ENCODE measurements at places on chromosomes 11 and 22. TPM values are rescaled to one million over a fixed set of nuclear protein-coding genes. Genes with fewer than 3 reads are reported as not detected.

DNA sequence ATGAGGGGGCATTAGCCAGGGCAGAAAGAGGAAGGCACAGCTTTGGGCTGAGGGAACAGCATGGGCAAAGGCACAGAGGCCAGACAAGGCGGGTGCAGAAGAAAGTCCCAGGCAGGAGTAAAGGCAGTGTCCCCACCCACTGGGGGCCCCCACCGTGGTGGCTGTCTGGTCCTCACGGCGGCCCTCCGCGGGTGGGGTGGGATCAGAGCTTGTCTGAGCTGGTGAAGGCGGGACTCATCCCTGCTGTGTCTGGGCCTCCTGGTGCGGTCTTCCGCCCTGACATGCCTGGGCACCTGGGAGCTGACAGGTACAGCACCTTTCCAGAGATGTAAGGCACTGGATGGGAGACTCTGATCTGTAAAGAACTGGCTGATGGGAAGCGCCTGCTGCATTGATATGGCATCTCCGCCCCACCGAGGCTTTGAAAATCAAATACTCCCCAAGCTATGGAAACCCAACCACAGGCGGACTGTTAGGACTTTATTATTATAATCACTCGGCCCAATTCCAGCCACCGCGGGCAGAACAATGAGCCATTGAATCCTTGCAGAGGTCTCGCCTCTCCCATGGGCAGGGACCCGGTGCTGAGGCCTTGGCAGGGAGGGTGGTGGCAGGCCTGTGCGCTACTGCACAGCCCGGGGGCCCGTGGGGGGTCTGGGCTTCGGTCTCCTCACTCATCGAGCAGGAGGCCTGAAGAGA lies 14.2 kb upstream of the GNB1L start:
- DNase-seq, result no peak

GRCh38 chr11:37343290-37343689 lies 745.3 kb upstream of the RAG2 start:
- no peak for DNase-seq

DNA sequence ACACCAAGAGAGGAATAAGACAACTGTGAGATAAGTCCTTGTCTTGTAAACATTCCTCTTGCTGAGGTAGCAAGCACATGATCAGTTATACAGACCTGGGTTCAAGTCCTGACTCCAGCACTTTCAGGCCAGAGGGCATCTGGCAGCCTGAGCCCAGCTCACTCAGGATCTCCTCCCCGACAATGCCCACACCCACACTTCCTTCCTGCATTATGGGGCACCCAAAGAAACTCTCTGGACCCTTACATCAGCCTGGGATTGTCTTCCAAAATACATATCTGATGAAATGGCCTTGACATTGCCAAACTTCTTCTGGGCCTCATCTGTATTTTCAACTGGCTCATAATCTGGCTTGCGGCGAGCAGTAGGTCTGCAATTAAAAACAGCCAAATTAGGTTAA lies 48.6 kb downstream of the ARFGAP3 start:
- no peak for DNase-seq

- no peak for DNase-seq
Observed at GRCh38 chr11:117823294-117823945, 1.1 kb downstream of the FXYD2 start.

DNA sequence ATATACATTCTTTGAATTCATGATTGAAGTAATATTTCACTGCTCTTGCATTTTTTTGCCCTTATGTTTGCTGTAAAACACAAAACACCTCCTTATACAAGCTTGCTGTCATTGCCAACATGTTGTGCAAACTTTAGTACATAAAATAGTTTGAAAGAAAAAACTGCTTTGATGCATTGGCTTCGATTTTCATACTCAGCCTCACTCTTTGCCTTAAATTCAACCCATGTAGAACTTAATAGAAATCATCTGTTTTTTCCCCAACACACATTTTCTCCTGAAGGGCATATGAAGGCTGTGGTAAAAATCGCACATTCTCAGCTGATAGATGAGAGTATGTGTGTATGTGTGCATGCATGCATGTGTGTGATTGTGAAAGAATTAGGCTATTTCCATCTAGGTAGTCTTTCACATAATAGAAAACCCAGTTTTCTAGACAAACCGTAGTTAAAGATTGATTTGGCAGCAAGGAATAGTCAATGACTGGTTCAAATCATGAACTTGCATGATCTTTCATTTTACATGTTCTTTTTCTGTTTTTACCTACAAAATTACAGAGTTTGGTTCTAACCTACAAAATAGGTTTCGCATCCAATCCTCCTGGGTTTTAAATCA lies 72.8 kb upstream of the MTMR2 start:
- no peak for DNase-seq

GRCh38 chr22:23305321-23305910 lies 125.1 kb downstream of the BCR start:
- DNase-seq, result no peak

GRCh38 chr22:19664406-19664805 lies 49.9 kb upstream of the SEPTIN5 start:
- DNase-seq, result no peak

DNA sequence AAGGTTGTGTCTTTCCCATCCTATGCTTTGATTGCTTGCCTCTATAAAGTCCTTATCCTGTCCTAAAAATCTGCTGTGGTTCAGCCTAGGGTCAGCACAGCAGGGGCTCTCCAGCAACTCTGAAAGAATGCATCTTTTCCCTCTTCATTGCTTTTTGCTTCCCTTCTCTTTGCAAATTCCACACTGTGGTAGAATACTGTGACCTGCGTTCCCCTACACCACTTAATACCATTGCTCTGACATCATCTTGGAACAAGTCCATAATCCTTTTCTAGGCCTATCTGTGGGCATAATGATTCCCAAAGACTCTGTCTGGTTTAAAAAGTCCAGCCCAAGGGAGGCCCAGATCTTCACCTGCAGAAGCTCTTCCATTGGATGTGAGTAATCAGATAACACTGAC lies 177.7 kb downstream of the NAV2 start:
- no peak for DNase-seq

GRCh38 chr11:132054822-132055221 lies 684.4 kb downstream of the NTM start:
- DNase-seq, result no peak

DNA sequence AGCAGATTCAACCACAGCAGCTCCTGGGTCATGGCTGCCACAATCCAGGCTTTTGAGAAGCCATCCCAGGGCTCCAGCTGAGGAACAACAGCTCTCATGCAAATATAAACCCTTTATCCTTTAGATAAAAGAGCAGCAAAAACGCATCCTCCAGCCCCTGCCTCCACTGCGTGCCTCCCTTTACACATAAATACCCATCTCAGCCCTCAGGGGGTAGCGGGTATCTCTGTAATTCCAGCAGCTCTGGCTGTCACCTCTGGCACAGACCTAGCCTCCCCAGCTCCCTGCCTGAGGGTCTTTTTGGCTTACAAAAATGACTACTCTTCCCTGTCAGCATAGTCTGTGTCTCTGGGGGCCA lies 21.6 kb downstream of the LMO1 start:
- DNase-seq, result no peak

DNA sequence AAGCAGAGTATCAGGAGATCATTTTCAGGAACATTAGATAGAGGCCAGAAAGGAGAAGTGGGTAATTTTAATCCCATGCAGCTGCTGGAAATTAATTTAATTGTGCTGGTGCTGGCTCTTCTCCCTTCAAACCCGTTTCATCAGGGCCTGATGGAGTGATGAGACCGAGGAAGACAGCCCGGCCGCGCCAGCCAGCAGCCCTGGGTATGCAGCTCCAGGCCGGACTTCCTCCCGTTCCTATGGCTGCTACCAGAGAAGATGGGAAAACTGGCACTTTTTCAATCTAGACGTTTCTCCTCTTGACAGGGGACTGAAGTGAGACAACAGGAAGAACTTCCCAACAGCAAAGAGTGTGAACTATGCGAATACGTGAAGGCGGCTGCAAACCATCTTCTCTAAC lies 24.6 kb upstream of the ZBTB16 start:
- no peak for DNase-seq

- no peak for DNase-seq
Observed at GRCh38 chr22:30876221-30876751, 92.3 kb downstream of the MORC2 start.

DNA sequence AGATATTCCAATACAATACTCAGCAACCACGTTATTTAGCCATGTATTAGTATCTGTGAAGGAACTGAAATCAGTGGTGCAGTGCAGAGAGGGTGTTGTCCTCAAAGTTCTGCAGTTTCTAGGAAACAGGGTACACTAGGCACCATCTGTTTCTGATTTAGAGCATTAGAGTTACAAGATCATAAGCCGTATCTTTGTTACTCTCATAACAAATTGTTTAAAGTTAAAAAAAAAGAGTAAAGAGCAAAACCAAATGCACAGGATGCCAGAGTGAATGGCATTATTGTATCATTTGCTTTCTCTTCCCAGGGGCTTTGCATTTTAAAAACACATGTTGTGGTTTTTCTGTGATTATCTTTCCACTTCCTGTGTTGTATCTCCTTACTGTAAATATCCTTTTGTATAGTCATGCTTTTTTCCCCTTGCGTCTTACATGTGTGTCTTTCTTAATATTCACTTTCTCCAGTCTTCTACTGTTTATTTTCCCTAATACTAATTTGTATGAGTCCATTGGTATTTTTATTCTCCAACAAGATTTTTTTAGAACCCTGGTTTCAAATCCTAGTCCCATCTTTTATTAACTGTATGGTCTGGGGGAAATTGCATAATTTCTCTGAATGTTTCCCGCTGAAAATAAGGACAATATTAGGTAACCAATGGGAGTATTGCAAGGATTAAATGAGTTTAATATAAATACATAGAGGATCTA lies 15.2 kb upstream of the NUP160 start:
- no peak for DNase-seq

- DNase-seq, result no peak
Observed at GRCh38 chr11:63505857-63506528, at the start of gene LGALS12. TSS of gene LGALS12 (plus strand) at chr11:63506084. CDS start at chr11:63506459, 375 bp downstream.

DNA sequence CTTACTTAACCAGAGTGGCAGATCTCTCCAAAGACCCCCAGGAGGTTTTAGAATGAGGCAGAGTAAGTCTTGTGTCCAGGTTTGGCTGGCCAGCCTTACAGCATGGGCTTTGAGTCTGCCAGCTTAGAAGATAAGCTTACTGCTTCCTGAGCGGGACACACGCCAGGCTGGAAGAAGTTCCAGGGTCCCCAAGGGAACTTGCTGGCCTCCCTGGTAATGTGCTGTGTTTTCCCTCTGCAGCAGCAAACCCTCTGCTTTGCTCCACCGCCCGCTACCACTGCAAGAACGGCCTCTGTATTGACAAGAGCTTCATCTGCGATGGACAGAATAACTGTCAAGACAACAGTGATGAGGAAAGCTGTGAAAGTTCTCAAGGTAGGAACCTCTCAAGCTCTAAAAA lies 154.2 kb downstream of the LDLRAD3 start:
- no peak for DNase-seq

- DNase-seq, result peak; percentile 9
Observed at GRCh38 chr11:2778630-2779498, 79.1 kb upstream of the KCNQ1OT1 start.

DNA sequence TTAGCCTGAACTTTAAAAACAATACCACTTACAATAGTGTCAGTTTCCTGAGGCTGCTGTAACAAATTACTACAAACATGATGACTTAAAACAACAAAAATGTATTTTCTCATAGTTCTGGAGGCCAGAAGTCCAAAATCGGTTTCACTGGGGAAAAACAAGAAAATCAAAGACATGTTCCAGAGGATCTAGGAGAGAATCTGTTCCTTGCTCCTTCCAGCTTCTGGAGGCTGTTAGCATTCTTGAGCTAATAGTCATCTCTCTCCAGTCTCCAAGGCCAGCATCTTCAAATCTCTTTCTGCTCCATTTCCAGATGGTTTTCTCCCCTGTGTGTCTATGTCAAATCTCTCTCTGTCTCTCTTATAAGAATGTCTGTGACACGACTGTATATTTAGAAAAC lies 67.6 kb upstream of the TEAD1 start:
- no peak for DNase-seq

- no peak for DNase-seq
Observed at GRCh38 chr11:96073536-96073935, 149.6 kb upstream of the MTMR2 start.

DNA sequence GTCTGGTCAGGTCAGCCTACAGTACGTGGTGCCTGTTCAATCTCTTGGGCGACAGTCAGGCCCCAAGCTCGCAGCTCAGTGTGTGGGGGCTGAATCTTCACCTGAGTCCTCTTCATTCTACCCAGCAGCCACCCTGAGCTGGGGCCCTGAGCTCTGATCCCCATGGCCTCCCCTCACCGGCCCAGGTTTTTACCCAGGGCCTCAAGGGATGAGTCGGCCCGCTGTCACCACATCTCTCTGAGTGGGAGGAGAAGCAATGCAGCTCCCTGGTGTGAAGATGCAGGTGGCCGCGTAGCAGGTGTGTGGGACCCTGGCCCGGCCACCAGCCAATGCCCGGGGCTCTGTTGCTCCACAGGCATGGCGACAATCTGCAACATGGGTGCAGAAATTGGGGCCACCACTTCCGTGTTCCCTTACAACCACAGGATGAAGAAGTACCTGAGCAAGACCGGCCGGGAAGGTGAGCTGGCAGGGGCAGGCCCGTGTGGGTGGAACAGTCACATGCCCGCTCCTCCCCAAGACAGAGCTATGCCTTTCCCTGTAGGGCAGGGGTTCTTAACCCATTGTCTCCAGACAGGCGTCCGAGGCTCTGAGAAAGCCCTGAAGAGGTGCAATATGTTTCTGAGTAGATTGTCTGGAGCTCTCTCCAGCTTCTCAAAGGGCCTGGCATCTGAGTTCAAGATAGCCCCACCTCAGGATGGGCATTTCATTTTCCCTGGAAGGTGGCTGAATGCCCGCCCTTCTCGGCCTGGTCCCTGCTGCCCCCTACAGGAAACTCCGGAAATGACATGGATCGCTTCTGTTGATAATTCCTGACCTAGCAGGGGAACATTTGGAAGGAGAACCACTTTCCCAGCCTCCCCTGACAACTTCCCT lies 26.9 kb downstream of the POLR3H start:
- peak; percentile 70 for DNase-seq

- DNase-seq, result no peak
Observed at GRCh38 chr11:84056653-84057376, 770.6 kb upstream of the CCDC90B start.

GRCh38 chr11:111559800-111560464 lies 19.4 kb downstream of the LAYN start:
- DNase-seq, result no peak

DNA sequence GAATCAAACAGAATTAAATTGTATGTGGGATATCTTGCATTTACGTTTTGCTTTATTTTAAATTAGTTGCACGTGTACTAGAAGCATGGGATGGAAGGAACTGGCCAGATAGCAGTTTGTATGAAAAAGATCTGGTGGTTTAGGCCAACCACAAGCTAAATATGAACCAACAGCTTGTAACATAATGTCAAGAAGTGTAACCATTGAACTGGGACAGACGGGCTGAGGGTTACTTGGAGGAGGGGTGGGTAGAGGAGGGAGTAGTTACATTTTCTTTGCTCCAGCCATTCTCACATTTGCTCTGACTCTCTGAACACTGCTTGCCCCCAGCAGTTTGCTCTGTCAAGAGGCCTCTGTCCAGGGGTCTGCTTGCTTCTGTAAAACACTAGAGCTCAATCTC lies 31.7 kb upstream of the CXCR5 start:
- DNase-seq, result no peak

Gene LGR4
- 138 TPM for total RNA-seq

Gene SLC16A8
- total RNA-seq, result 3.0 TPM

Gene KRTAP5-1
- not detected for total RNA-seq

All from progenitor cell of endocrine pancreas (in vitro differentiated cells).